ENCODE measurements at places on chromosomes 5 and 9.

DNA sequence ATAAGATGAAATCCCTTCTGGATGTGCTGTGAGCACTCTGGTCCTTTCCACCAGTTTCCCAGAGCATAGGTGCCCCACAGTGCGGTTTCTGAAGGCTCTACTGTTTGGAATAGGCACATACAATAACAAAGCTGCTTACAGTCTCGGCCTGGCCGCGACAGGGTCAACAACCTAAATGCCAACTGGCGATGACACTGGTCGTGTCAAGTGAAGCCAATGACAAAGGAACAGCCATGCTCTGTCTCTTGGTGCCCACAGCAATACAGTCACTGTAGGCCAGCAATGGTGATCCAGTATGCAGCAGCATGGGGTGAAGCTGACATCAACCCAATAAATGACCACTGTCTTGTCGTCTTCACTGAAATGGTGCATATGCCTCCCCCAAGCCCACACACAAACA is 47.8 kb upstream of the EQTN start:
- DNase-seq: no peak

GRCh38 chr5:130206686-130207085 is 302.4 kb downstream of the CHSY3 start:
- DNase-seq: no peak

- DNase-seq: peak; percentile 97
Measured at GRCh38 chr5:132265336-132266030, 8.0 kb downstream of the PDLIM4 start.

DNA sequence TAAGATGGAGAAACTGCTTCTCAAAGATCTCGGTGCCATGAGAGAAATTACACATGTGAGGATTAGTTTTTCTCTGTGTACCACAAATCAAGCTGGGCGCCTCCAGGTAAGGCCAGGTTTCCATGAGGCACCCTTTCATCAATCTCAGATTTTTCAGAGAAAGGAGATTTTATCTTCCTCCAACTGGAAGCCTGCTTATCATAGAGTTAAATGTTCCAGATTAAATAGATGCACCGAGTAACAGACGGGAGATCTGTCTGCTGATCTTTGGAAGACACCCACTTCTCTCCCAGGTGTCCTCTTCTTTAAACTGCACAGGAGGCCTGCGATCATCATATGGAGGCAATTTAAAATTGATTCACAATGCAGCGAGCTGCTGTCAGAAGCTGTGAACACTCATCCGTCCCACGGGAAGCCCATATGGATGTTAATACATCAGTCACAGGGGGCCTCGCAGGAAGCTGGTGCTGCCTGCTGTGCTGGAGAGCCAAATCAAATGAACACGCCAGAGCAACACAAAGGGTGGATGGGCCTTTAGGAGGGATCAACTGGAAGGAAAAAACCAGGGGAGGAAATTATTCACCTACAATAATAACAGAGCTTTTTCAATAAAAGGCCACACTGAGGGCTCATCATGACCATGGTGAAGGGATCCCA is 93.3 kb downstream of the TLE1 start:
- peak; percentile 62 for DNase-seq

GRCh38 chr5:32319926-32320543 is 7.3 kb upstream of the MTMR12 start:
- DNase-seq: no peak

GRCh38 chr5:72347801-72348308 is 27.7 kb downstream of the PTCD2 start:
- DNase-seq: peak; percentile 95
